ENCODE measurements at places on chromosomes 5 and 9.

DNA sequence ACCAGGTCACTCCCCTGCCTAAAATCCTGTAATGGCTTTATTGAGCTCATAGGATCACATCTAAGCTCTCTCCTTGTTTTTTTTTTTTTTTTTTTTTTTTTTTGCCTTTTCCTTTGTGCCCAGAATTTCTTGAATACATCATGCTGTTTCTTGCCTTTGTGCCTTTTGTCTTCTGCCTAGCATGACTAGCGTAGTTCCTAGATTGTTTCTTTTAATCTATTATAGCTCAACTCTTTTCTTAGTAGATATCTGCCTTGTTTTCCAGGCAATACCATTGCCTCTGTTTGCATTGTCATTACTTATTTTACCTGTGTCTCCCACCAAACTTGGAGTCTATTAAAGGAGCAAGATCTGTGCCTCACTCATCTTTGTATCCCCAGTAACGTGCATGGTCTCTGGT, 106.1 kb upstream of the C9orf72 start:
- DNase-seq, result no peak

GRCh38 chr9:99811598-99812383, 9.9 kb upstream of the NR4A3 start:
- no peak for DNase-seq

DNA sequence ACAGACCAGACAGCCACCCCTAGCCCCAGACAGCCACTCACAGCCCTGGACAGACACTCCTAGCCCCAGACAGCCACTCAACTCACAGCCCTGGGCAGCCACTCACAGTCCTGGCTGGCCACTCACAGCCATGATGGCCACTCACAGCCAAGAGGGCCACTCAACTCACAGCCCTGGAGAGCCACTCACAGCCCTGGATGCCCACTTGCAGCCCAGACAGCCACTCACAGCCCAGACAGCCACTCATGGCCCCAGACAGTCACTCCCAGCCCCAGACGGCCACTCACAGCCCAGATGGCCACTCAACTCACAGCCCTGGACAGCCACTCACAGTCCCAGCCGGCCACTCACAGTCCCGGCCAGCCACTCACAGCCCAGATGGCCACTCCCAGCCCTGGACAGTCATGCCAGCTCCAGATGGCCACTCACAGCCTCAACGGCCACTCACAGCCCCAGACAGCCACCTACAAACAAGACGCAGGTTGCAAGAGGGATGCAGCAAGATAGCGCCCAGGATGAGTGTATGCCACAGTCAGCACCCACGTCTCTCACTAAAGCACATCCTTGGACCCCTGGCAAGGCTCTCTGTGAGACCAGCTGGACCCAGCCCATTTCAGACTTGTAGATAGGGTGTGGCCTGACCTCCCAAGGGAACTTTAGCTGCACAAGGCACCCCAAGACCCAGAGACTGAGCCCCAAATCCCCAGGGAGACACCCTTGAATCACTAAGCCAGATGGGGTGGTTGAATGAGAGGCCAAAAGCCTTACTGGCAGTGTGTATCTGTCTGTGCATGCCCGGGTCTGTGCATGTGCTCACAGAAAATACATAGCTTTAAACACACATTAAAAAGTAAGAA, 22.4 kb downstream of the ZDHHC11B start:
- DNase-seq, result no peak

GRCh38 chr5:142109331-142110045, 909 bp downstream of the NDFIP1 start:
- DNase-seq, result no peak

- no peak for DNase-seq
Observed at GRCh38 chr9:570187-570586, 271.3 kb upstream of the DMRT1 start.

DNA sequence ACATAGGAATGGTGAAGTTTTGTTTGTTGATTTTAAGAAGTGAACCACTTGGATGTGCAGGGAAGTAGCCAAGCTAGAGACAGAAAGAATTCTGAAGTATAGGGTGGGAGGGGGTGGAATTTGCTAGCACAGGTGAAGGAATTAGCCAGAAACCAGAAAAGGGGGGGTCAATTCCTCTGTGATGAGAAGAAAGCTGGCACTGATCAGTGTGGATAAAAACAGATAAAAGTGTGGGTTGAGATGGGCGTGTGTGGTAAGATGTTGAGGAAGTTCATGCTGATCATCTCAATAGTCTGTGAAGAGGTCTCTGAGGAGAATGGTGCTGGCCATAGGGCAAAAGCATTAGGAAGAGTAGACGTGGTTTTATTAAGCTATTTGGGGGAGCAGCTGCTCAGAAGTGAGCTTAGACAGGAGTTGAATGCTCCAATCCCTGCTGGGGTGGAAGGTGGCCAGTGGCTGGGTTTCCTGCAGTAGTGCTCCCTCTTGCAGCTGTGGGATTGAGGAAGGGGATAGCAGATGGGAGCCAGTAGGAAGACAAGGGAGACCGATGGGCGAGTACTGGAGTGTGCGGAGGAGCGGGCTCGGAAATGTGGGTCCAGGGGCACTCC, 88.7 kb upstream of the ELL2 start:
- no peak for DNase-seq

GRCh38 chr9:126754436-126755316, 50.2 kb upstream of the ZBTB43 start:
- DNase-seq, result no peak

- DNase-seq, result peak; percentile 62
Observed at GRCh38 chr9:35756275-35757225, 2.5 kb upstream of the MSMP start.

GRCh38 chr5:1334831-1335539, 9.9 kb downstream of the CLPTM1L start:
- DNase-seq, result no peak

GRCh38 chr5:11072568-11072967, 311.5 kb upstream of the DAP start:
- DNase-seq, result no peak

- DNase-seq, result no peak
Observed at GRCh38 chr5:90557871-90558270, 726 bp upstream of the ADGRV1 start.

- no peak for DNase-seq
Observed at GRCh38 chr9:128285033-128285784, 9.1 kb downstream of the SWI5 start.

GRCh38 chr5:108620516-108620915, 127.2 kb upstream of the FER start:
- no peak for DNase-seq

DNA sequence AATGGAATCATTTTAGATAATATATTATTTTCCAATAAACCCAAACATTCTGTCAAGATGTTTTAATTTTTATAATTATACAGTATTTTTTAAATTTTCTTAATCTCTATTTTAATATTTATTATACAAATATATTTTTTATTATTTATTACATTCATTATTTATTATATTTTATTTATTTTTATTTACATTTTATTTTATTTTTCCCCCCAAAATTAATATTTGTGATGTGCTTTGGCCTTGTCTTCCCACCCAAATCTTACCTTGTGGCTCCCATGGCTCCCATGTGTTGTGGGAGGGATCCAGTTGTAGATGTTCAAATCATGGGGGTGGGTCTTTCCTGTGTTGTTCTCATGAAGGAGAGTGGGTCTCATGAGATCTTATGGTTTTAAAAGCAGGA, 382.1 kb downstream of the TLE4 start:
- no peak for DNase-seq

GRCh38 chr5:148746826-148747535, 79.4 kb upstream of the ADRB2 start:
- DNase-seq, result no peak

GRCh38 chr5:39459907-39460306, 35.1 kb upstream of the DAB2 start:
- no peak for DNase-seq

GRCh38 chr9:124259158-124259808, 1.5 kb downstream of the NEK6 start:
- no peak for DNase-seq

- DNase-seq, result no peak
Observed at GRCh38 chr9:123772967-123773366, 157.0 kb downstream of the DENND1A start.

GRCh38 chr5:36152324-36153297, 700 bp downstream of the SKP2 start:
- DNase-seq, result no peak

DNA sequence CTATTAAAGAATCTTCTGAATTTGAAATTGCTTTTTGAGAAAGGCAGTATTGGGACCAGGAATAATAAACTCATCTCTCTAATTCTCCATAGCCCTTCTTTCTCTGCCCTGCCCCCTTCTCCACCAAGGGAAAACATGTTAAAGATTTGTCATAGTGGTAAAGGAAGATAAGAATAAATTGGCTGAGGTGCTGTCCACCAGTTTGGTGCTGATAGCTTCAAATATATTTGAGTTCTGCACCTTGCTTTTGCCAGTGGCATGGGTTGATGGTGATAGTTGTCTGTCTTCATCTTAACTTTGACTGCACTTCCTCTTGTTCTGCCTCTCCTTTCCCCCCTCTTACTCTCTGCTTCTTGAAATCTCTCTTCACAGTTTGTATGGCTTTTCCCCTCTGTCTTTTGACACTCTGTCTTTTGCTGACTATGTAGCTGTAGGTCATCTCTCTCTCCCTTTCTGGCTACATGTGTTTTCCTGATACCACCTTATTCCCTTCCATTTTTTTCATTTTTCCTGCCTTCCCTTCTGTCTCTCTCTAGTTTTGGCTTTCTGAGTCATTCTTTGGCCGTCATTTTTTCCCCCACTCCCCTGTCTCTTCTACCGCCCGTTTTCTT, 56.6 kb downstream of the NDUFS4 start:
- no peak for DNase-seq

DNA sequence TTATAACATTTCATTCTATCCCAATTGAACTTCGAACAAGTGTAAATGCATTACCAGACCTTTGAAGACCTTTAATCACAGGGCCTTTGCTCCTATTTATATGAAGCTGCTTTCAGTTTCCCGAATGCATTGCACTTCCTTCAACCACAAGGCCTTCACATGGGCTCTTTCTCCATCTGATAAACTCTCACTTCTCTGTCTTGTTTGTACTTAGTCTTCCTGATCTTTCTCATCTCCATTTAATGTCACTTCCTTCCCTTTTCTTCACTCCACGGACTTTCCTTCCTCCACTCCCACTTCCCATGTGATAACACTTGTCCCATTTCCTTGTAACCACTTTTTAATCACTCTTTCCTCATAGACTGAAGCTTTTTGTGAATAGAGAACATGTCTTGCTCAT, 74.3 kb upstream of the TNC start:
- DNase-seq, result no peak

GRCh38 chr5:138869763-138870500, 5.2 kb downstream of the LRRTM2 start:
- no peak for DNase-seq

GRCh38 chr5:100856462-100856861, 46.6 kb downstream of the ST8SIA4 start:
- no peak for DNase-seq

DNA sequence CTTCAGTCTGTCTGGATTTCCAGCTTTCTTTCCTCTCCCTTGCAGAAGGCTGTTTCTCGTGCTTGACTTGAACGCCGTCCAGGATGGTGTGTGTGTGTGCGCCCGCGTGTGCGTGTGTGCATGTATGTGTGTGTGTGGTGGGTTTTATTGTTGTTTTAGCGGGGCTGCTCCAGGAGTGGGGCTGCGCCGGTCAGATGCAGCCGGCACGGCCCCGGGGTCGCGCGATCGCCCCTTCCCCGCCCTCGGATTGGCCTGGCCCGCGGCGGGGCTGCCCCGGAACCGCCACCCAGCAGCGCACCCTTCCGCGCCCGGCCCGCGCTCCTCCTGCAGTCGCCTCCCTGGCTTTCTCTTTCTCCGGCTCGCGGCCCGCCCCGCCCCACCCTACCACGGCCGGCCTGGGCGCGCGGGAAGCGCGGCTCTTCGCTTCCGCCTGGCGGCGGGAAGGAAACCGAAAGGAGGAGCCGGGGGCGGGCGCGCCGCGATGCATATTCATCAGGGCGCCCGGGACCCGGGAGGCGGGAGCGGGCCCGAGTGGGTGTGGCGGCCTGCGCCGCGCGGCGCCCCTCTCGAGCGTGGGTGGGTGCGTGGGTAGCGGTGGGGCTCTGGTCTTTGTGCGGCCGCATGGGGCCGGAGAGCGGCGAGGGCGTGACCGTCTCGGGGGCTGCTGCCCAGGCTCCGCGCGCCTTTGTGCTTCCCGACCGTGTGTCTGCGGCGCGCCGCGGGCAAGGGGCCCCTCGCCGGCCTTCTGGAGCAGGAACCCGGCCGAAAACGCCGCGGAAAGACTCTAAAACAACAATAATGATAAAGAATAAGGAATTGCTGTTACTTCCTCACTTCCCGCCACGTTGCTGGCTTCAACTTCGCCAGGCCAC, 8.5 kb upstream of the NFIB start:
- DNase-seq, result peak; percentile 92

GRCh38 chr9:106376689-106377088, 486.3 kb upstream of the ZNF462 start:
- no peak for DNase-seq

DNA sequence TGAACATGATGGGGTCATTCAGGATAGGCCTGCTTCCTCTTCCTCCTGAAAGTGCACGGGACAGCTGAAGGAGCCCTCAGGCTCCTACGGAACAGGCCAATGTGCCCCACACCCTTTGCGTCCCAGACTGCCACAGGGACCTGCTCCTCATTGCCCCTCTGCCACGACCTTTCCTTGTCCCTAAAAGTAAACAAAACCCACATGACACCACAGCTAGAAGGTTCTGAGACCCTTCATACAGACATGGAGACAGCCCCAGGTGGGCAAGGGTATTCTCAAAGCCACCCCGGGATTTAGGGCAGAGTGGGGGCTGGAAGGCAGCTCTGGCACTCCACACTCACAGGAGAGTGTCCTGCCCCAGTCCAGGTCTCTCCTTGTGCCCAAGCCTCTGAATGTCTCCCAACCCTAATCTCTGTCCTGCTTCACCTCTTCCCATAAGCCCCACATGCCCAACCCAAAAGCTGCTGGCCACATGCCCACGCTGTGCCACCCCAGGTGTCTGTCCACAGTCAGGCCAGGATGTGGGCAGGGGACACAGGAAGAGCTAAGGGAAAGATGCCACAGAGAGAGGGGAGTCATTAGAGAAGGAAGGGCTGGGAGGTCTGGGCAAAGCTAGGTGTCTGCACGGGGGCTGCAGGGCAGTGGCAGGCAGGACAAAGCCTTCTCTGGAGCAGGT, 800 bp downstream of the AMBP start:
- DNase-seq, result no peak
